Stimulated activated CD4-positive, alpha-beta T cell treated with anti-CD3 and anti-CD28 coated beads, Interleukin-1b, Interleukin-23, amount 100 ng/mL, for 1 hour (primary cell): ENCODE measurements at places on chromosomes 16 and 17.

DNA sequence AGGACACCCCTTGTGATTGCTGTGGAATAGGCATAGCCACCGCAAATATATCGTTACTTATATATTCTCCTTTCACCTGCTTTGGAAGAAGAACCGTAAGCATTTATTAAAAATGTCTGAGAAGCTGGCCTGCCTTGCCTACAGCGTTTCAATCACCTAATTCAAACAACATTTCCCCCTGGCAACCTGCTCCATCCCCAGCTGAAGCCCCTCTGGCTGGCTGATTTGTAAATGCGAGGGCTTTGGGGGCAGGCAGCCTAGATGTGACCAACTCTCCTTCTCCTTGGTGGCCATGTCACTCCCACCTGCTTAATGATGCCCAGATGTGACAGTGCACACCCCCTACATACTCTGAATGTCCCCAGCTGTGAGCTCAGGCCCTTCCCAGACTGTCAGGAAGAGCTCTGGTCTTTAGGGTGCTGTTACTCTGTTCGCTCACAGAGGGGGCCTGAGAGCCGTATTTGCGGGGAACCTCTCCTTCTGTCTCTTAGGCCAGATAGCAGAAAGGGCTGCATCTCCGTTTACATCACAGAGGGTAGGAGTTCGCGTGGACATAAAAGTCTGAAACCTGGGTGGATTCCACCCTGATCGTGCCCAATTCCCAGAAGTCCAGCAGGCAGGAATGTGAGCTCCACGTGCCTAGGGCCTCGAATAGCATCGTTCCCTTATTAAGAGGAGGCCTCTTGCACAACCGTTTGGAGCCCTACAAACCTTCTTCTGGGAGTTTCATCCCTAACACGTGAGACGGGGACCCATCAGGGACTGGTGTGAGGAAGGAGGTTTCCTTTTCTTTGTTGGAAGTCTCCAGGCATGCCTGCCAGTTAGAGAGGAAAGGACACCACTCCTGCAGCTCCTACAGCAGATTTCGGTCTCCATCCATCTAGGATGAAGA lies 2.4 kb upstream of the SDK2 start:
- DNase-seq: no peak

DNA sequence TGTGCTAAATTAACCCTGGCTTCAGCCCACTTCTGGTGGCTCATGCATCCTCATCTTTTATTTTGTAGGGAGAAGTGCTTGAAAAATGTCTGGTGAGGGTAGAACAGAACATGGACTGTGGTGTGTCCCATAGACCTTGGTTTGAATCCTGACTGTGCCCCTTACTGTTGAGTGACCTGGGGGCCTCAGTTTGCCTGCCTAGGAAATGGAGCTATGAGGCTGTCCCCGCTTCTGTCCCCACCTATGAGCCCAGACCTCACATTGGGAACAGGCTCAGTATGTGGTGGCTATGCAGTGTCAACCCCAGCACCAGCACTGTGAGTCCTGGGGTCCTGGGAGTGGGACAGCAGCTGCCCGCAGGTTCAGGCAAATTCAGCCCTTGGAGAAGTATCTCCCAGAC lies 186.3 kb upstream of the GSE1 start:
- DNase-seq: no peak

DNA sequence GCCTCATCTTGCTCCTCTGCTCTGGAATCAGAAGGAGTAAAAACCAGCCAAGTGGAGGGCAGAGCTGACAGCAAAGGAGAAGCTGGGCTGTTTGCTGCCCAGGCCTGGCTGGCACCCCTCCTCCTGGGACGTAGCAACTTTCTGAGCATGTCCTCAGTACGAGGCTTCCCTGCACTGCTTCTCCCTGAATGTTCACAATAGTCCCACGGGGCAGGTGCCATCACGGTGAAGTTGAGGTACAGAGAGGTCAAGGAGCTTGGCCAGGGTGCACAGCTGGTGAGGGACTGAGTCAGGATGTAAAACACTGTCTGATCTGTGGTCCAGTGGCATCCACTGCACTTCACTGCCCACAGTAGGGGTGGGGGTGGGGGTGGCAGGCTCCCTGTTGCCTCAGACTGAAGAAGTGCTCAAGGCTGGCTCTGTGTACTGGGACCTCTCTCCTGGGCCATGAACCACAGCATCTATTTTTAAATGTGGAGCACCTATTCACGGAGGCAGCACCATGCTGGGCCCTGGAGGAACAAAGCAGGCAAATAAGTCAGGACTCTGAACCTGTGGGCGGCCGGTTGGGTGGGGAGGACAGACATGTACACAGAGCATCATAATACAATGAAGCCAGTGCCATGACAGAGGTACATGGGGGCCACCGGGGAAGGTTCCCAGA lies 369.5 kb downstream of the SEC14L1 start:
- DNase-seq: no peak

DNA sequence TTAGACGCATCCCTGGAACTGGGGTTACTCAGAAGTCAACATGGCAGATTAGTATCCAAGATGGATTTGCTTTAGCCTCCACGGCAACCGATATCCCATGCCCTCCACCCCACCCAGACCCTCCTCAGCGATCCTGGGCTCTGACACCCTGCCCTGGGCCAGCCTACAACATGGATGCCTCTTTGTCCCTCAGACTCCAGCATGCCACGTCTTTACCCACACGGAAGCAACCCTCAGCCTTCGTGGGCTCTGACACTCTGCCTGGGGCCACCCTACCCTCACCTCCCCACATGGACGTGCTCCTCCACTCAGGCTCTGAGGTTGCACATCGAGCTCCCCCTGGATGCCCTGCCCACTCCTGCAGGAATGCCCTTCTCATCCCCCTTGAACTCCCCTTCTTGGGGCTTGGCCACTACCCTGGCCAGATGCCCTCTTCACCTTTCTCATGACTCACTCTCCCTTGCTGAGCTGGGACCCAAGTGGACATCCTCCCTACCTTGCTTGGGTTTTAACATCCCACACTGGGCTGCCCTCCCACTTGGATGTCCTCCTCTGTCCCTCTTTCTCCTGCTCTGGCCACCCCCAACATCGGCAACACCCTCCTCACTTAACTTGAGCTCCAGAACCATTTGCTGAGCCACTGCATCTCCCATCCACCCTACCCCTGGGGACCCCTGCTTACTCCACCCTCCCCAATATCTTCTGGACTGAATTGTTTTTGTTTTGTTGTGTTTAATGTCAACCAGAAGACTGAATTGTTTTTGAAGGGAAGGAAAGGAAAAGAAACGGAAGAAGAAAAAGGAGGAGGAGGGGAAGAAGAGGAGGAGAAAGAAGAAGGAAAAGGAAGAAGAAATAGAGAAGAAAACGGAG lies 18.3 kb upstream of the TMEM92 start:
- no peak for DNase-seq

DNA sequence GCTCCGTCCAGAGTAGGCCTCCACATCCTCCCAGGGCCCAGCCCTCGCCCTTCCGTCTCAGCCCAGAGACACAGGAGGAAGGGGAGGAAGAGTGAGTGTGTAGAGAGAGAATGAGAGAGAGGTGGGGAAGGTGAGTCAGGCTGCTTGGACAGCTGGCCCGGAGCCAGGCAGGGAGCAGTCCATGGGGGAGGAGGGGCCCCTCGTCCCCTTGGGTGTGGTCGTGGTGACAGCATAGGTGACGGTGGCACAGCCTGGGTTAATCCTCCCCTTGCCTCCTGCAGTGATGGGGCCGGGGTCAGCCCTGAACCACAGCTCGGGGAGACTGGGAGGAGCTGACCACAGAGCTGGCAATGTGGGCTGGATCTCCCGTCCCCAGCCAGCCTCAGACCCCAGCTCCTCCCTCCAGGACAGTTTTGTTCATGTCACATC lies 36.5 kb downstream of the FA2H start:
- DNase-seq: no peak

GRCh38 chr17:73286863-73287296 lies 24.9 kb downstream of the CDC42EP4 start:
- DNase-seq: no peak

DNA sequence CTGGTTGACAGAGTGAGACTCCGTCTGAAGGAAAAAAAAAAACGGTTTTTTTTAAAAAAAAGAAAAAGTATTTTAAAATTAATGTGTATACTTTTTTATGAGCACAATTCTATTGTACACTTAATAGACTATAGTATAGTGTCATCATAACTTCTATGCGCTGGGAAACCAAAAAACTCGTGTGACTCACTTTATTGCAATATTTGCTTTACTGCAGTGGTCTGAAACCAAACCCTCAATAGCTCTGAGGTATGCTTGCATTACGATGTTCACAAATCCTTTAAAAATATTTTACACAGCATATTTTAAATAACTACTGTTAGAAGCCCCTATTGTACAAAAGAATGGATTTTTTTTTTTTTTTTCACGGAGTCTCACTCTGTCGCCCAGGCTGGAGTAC lies 12.4 kb upstream of the MAP2K6 start:
- no peak for DNase-seq

- DNase-seq: no peak
These were observed 4.5 kb downstream of the CTNS start for GRCh38 chr17:3641014-3641413.

DNA sequence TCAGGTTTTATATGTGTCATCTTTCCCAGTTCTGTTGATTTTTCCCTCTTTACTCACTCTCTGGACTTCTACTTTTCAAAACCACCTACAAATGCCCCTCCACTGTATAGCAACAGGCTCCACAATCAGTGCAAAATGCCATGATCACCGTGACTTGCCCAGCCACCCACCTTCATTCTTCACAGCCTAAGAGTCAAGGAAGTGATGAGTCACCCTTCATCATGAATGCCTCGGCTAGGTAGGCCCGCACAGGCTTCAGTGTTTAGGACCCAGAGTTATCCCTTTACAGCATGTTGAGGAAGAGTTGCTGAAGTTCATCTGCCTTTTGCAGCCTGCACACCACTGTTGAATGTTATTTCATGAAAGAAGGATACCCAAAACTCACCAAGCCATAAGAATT lies 158.6 kb downstream of the PMP22 start:
- no peak for DNase-seq

DNA sequence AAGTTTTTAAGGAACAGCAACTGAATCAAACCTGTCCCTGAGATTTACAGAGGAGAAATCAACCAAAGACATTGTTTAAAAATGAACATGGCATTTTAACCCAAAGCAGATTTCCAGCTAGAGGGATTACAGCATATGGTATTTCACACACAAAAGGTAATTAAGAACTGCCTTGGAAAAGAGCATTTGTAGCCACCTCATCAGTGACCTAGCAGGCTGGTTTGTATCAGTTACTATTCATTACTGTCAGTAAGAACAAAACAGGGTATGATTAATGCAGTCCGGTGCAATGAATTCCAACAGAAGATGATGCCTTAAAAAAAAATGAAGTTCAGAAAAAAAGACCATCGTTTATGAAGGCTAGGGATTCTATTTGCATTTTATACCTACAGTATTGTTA lies 219.9 kb downstream of the CHD9NB start:
- DNase-seq: no peak

DNA sequence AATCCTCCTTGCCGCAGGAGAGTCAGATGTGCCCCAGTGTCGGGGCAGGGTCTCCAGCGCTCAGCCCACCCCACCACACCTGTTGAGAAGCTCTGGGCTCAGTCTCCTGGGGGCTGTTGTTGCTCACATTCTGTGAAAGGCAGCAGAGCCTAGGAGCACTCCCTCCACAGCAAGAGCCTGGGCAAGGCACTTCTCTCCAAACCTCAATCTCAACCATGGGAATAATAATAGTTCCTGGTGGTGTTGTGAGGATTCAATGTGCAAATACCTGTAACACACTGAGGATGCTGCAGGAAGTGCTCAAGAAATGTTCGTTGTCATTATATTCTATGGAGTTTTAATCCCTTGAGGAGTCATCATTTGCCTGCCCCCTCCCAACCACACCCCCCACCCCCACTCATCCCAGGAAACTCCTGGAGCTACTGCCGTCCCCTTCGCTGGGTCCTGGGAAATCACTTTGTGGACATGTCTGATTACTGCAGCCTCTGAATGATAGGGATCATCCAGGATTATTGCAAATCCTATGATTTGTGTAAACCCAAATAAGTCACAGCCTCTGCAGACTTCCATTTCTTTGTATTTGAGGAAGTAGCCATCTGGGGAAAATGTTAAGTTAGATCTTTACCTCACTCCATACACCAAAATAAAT lies 61.5 kb downstream of the CCT6B start:
- no peak for DNase-seq

GRCh38 chr17:55822028-55822427 lies 71.2 kb downstream of the PCTP start:
- DNase-seq: no peak

- DNase-seq: no peak
These were observed 37.9 kb upstream of the SLC38A10 start for GRCh38 chr17:81332914-81333528.

DNA sequence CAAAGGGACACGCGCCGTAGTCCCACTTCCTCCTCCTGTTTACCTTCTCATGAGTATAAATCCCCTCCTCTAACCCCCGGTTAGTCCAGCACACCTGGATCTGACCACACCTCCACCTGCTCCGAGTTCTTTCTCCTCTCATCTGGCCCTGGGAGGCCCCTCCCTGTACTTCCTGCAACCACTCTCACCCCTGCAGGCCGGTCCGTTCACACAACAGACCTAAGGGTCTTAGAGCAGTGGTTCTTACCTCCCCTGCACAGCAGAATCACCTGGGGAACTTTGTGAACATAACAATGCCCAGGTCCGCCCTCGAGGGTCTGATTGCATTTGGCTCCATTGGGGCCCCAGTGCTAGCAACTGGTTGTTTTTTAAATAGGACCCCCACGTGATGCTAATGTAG lies 24.8 kb downstream of the TMEM114 start:
- DNase-seq: no peak

GRCh38 chr17:50603340-50603739 lies 31.3 kb upstream of the ABCC3 start:
- DNase-seq: no peak

DNA sequence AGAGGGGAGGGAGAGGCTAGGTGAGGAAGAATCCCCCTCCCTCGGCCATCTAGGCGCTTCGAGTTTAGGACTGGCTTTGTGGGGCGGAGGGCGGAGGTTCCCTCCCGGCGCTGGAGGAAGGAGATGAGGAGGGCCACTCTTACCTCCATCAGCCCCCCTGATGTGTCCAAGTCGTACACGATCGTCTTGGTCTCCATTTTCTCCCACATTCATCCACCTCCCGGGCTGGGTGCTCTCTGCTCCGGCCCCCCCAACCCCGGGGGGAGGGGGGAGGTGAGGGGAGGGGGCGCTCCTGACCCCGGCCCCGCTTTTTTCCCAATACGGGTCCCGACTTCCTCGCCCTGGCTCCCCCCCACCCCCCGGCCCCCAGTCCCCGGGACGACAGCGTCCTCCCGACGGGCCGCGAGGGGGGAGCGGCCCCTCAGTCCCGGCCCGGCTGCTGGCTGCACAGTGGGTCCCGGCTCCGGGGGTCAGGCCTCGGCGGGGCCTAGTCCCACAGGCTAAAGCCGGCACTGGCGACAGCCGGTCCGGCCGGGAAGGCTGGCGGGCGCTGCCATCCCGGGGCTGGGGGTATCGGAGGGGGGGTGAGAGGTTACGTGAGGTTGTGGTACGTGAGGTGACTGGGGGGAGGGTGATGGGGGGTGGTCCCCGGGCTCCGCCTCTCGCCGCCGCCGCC lies 428 bp downstream of the PHF12 start:
- DNase-seq: no peak

- DNase-seq: no peak
These were observed 33.2 kb downstream of the ADGRG5 start for GRCh38 chr16:57575468-57576277.
